ENCODE measurements at places on chromosomes 7 and 10.

DNA sequence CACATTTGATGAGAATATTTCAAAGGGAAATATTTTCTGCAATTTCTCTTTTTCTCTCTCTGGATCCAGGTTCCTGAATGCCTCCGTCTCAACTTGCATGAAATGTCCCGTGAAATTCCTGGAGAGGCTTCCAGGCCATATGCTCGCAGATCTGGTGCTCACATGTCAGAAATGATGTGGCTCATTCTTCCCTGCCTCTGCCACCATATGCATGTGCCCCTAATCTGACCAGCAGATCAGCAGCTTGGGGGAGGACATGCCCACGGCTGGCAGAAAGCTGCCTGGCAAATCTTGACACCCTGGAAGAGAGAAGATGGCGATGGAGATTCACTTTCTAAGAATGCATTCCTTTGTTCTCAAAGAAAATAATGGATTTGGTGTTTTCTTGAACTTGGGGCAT, 490.7 kb downstream of the RPS24 start:
- no peaks in the 10 kb centered on the region for H3K4me1 ChIP-seq
- H3K27ac ChIP-seq, result no peak overlapping the region
- DNase-seq, result no peak
- H3K27me3 ChIP-seq, result no peaks in the 10 kb centered on the region

- no peak overlapping the region for H3K4me3 ChIP-seq
- H3K36me3 ChIP-seq, result no peaks in the 10 kb centered on the region
- no peak for DNase-seq
- H3K27me3 ChIP-seq, result no peaks in the 10 kb centered on the region
- no peak overlapping the region for H3K27ac ChIP-seq
Observed at GRCh38 chr7:85529201-85529600, 342.3 kb upstream of the SEMA3D start.

GRCh38 chr7:3201937-3202710, 98.9 kb upstream of the SDK1 start:
- DNase-seq, result no peak
- H3K27me3 ChIP-seq, result no peaks in the 10 kb centered on the region
- H3K36me3 ChIP-seq, result no peaks in the 10 kb centered on the region
- H3K4me1 ChIP-seq, result no peaks in the 10 kb centered on the region
- H3K27ac ChIP-seq, result no peak overlapping the region

DNA sequence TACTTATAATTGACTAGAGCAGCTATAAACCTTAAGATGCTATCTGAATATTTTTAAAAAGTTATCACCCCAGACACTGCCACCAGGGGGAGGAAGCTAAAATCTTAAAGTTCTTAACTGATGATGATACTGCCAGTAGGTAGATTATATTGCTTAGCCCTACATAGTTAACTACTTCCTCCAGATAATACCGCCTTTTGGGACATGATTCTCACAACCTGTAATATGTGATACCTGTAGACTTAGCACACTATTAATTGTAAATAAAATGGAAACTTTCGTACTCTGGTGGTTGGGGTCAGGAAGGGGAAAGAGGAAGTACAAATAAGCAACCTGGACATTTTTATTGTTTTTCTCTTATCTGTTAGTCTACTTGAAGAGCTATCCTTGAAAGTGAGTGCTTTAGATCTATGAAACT, 268.9 kb downstream of the ADK start:
- H3K4me3 ChIP-seq, result no peak overlapping the region
- no peaks in the 10 kb centered on the region for H3K36me3 ChIP-seq
- DNase-seq, result no peak
- H3K4me1 ChIP-seq, result peaks cover 17% of the 10 kb centered on the region
- no peaks in the 10 kb centered on the region for H3K27me3 ChIP-seq

GRCh38 chr7:64880322-64881297, 22.5 kb upstream of the ZNF273 start:
- peaks cover 9% of the 10 kb centered on the region for H3K4me1 ChIP-seq
- no peak for DNase-seq
- H3K27ac ChIP-seq, result no peak overlapping the region
- no peaks in the 10 kb centered on the region for H3K36me3 ChIP-seq

DNA sequence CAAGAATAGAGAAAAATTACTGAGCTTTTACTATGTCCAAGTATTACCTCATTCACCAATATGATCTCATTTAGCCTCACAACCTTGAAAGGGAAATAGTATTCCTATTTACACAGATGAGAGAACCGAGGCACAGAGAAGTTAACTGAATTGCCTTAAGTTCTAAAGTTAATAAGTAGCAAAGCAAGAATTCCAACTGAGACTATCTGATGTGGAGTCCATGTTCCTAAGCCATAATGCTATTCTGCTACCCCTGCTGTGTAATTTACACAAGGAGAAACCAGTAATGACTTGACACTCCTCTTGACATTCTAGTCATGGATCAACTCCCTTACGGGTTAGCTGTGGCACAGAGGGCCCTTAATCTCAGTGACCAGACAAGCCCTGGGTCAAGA, 60.7 kb downstream of the ABCB4 start:
- H3K27me3 ChIP-seq, result no peaks in the 10 kb centered on the region
- H3K4me3 ChIP-seq, result no peak overlapping the region
- DNase-seq, result no peak
- H3K27ac ChIP-seq, result no peak overlapping the region
- H3K4me1 ChIP-seq, result no peaks in the 10 kb centered on the region
- no peaks in the 10 kb centered on the region for H3K36me3 ChIP-seq

GRCh38 chr7:96303686-96304443, 18.0 kb downstream of the SLC25A13 start:
- DNase-seq, result no peak
- H3K36me3 ChIP-seq, result no peaks in the 10 kb centered on the region
- no peaks in the 10 kb centered on the region for H3K27me3 ChIP-seq

- no peaks in the 10 kb centered on the region for H3K36me3 ChIP-seq
- H3K27ac ChIP-seq, result peak overlapping the region; percentile 87
- no peaks in the 10 kb centered on the region for H3K27me3 ChIP-seq
- no peak for DNase-seq
- peaks cover 19% of the 10 kb centered on the region for H3K4me1 ChIP-seq
Observed at GRCh38 chr10:46283580-46284285, 3.1 kb upstream of the ANTXRL start.

GRCh38 chr7:89934101-89934500, 220.2 kb upstream of the STEAP1 start:
- no peak overlapping the region for H3K4me3 ChIP-seq
- no peak for DNase-seq
- no peak overlapping the region for H3K27ac ChIP-seq

DNA sequence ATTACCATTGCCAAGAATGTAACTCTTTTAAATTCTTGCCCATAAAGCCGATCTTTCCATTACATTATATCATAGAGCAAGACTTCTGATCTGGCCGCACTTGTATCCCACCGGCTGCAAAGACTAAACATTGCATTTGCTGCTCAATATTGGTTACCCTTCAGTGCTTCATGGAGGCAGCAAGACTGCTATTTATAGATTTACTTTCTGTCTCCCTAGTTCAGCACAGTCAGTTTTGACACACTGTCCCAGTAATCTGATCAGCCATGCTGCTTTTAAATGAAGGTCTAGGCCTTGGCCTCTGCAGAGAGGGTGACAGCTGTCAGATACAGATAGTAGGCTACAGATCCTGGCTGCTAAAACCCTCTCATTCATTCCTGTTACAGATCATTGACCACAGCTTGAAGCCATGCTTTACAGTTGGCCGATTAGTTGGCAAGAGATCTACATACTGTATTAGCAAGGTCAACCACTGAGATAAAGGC, 562.6 kb upstream of the GALNT17 start:
- no peak for DNase-seq
- no peaks in the 10 kb centered on the region for H3K4me1 ChIP-seq
- H3K27me3 ChIP-seq, result no peaks in the 10 kb centered on the region
- no peaks in the 10 kb centered on the region for H3K36me3 ChIP-seq

GRCh38 chr7:16590424-16590823, 55.1 kb downstream of the ANKMY2 start:
- H3K27me3 ChIP-seq, result no peaks in the 10 kb centered on the region
- H3K27ac ChIP-seq, result no peak overlapping the region
- H3K4me1 ChIP-seq, result no peaks in the 10 kb centered on the region
- no peaks in the 10 kb centered on the region for H3K36me3 ChIP-seq
- no peak overlapping the region for H3K4me3 ChIP-seq

GRCh38 chr10:88234297-88234696, 348.8 kb downstream of the RNLS start:
- H3K27ac ChIP-seq, result no peak overlapping the region
- H3K27me3 ChIP-seq, result no peaks in the 10 kb centered on the region
- peaks cover 27% of the 10 kb centered on the region for H3K4me1 ChIP-seq
- DNase-seq, result no peak
- no peak overlapping the region for H3K4me3 ChIP-seq

GRCh38 chr7:91557789-91558404, 293.7 kb downstream of the FZD1 start:
- no peaks in the 10 kb centered on the region for H3K4me1 ChIP-seq
- H3K4me3 ChIP-seq, result no peak overlapping the region
- DNase-seq, result no peak
- no peaks in the 10 kb centered on the region for H3K27me3 ChIP-seq

- H3K36me3 ChIP-seq, result peaks cover 10% of the 10 kb centered on the region
- no peak for DNase-seq
Observed at GRCh38 chr10:119135513-119135881, 30.0 kb downstream of the SFXN4 start.

- DNase-seq, result no peak
- H3K4me1 ChIP-seq, result no peaks in the 10 kb centered on the region
- H3K27me3 ChIP-seq, result no peaks in the 10 kb centered on the region
Observed at GRCh38 chr7:52482076-52482475, 553.4 kb upstream of the POM121L12 start.

- H3K4me1 ChIP-seq, result peaks cover 35% of the 10 kb centered on the region
- no peak overlapping the region for H3K4me3 ChIP-seq
- H3K27ac ChIP-seq, result no peak overlapping the region
Observed at GRCh38 chr7:39958038-39958437, 8.0 kb downstream of the CDK13 start.

GRCh38 chr7:16926283-16926682, 44.5 kb upstream of the AGR3 start:
- H3K27ac ChIP-seq, result no peak overlapping the region
- no peaks in the 10 kb centered on the region for H3K36me3 ChIP-seq
- no peak overlapping the region for H3K4me3 ChIP-seq

DNA sequence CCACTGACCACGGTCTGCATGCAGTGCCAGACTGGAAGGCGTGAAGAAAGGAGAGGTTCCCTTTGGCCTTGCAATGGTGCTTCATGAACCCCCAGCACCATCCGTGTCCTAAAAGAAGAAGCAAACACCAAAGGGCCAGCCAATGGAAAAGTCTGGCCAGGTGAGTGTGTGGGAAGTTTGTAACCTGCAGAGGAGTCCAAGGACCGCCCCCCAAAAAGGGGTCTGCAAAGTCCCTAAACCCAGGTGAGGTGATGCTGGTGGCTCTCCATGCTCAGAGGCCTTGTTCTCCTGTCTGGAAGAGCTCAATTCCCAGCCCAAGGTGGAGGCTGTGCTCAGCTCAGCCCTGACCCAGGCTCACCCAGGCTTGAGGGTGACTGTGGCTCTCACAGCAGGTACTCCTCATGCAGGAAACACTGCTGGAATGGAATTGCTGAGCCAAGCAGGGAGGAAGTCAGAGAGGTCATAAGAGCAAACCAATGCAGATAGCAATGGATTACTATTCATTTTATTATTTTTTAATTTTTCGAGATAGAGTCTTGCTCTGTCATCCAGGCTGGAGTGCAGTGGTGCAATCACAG, 52.4 kb upstream of the NANOS1 start:
- H3K27me3 ChIP-seq, result no peaks in the 10 kb centered on the region
- no peaks in the 10 kb centered on the region for H3K4me1 ChIP-seq
- no peak overlapping the region for H3K4me3 ChIP-seq

DNA sequence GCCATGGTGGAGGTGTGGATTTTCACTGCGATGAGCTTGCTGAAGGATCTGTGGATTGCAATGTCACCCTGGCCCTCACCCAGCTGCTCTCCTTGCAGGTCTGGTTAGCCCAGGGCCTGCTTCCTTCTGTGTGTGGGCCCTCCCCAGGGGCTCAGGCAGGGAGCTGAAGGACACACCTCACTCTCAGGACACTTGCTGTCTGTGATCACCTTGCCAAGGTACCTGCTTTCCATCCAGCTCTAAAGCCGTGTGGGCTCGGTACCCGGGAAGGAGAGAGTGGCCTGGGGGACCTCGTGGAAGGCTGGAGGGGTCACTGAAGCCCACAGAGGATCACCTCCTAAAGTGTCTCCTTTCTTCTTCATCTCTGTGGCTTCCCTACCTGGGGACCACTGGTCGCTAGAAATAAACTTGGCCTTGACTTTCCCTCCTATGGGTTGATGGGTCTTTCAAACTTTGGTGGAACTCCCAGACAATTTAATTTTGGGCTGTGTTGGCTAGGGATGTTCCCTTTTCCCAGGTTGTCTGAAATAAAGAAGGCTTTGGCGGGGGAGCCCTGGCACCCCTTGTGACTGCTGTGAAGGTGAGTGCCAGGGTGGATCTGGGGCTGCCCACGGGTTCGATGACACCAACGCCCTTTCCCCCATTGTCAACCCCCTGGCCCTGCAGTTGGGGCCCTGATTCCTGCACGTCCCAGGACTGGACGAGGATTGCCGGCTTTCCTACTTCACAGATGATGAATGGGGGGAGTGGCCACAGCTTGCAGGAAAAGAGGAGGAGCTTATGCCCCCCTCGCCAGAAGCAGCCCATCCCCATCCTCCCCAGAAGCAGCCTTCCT, 331.0 kb downstream of the ADARB2 start:
- H3K27me3 ChIP-seq, result no peaks in the 10 kb centered on the region
- H3K4me1 ChIP-seq, result no peaks in the 10 kb centered on the region
- H3K27ac ChIP-seq, result no peak overlapping the region
- no peak overlapping the region for H3K4me3 ChIP-seq
- no peak for DNase-seq

DNA sequence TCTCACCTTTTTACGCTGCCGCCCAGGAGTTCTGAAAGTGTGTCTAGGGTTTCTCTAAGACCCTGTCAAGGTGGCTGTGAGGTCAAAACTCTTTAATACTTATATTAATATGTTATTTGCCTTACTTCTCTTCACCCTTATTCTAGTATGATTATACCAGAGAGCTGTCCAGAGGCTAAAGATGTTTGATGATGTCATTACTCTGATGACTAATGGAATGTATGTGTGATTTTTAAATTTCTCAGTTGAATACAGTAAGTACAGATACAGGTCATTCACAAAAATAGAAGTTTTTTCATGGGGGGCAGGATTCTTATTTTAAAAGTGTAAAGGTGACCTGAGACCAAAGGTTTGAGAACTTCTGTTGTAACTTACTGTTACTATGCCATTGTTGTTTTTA, 150.6 kb upstream of the FOXP2 start:
- H3K36me3 ChIP-seq, result no peaks in the 10 kb centered on the region
- no peak for DNase-seq
- no peaks in the 10 kb centered on the region for H3K4me1 ChIP-seq

- H3K4me1 ChIP-seq, result no peaks in the 10 kb centered on the region
- no peaks in the 10 kb centered on the region for H3K36me3 ChIP-seq
- H3K27me3 ChIP-seq, result no peaks in the 10 kb centered on the region
- DNase-seq, result no peak
- H3K4me3 ChIP-seq, result no peak overlapping the region
Observed at GRCh38 chr10:78502210-78502936, 468.7 kb downstream of the RPS24 start.

- H3K27me3 ChIP-seq, result no peaks in the 10 kb centered on the region
- no peak overlapping the region for H3K4me3 ChIP-seq
- H3K36me3 ChIP-seq, result no peaks in the 10 kb centered on the region
- H3K4me1 ChIP-seq, result peaks cover 17% of the 10 kb centered on the region
Observed at GRCh38 chr10:33277135-33277536, 57.3 kb downstream of the NRP1 start.

GRCh38 chr10:101782811-101783735, at the start of gene NPM3:
Gene NPM3, minus strand, starts transcription at chr10:101783446. Its CDS starts 56 bp downstream, at chr10:101783390.
- peak within 1 kb of the TSS; percentile 62 for H3K4me3 ChIP-seq
- H3K27me3 ChIP-seq, result no peaks in the 10 kb centered on the region
- peaks cover 47% of the 10 kb centered on the region for H3K4me1 ChIP-seq

GRCh38 chr7:27897441-27897847, 157.5 kb downstream of the TAX1BP1 start:
- H3K27ac ChIP-seq, result peak overlapping the region; percentile 20
- H3K27me3 ChIP-seq, result no peaks in the 10 kb centered on the region
- no peak overlapping the region for H3K4me3 ChIP-seq
- no peaks in the 10 kb centered on the region for H3K36me3 ChIP-seq

All from upper lobe of left lung (tissue), 6 donors.